ENCODE measurements at places on chromosomes 3 and 15.

GRCh38 chr15:38695249-38696108, 130.9 kb upstream of the RASGRP1 start:
- no peak for DNase-seq

GRCh38 chr3:10284496-10284895, 8.3 kb downstream of the GHRL start:
- DNase-seq: no peak

- peak; percentile 59 for DNase-seq
These were observed 9.6 kb upstream of the SST start for GRCh38 chr3:187679638-187680396.

- peak; percentile 42 for DNase-seq
These were observed 150.5 kb downstream of the CFAP20DC start for GRCh38 chr3:58899159-58899952.

GRCh38 chr15:60507596-60508424, 28.9 kb upstream of the ICE2 start:
- DNase-seq: no peak

- DNase-seq: no peak
These were observed 39.3 kb downstream of the IL1RAP start for GRCh38 chr3:190552969-190553759.

- no peak for DNase-seq
These were observed 174.0 kb downstream of the SUCNR1 start for GRCh38 chr3:152047465-152047864.

DNA sequence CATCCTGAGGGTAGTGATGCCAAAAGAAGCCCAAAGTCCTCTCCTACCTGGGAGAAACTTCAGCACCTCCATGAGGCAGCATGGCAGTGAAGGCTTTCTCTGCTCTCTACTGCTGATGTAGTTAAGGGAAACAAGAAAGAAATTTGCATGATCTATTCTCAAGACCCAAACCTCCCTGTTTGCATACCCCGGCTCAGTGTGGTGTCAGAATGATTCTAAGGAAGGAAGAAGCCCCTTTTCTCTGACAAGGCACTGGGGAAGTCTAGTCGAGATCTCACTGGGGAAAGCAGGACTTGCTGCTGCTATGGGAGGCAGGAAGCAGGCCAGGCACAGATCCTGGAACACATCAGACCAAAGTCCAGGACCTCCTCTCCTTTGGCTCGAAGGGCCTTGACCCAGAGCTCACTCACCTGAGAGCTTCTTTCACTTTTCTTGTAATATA, 89.4 kb upstream of the ICE2 start:
- no peak for DNase-seq

DNA sequence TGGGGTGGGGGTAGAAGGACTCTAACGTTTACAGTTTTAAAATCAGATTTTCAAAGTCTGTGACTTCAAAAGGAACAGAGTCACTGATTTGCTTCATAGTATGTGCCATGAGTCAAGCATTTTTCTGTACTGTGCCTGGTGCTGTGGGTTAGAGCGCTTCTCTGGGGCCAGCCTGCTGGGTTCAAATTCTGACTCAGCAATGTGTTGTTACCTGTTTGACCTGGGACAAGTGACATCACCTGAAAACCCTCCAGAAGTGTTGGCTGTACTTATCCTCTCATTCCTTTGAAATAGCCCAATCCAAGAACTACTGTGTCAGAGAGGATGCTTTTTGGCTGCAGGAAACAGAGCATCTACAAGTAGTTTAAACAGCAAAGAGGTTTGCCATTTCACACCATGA, 101.7 kb downstream of the LSM3 start:
- no peak for DNase-seq

DNA sequence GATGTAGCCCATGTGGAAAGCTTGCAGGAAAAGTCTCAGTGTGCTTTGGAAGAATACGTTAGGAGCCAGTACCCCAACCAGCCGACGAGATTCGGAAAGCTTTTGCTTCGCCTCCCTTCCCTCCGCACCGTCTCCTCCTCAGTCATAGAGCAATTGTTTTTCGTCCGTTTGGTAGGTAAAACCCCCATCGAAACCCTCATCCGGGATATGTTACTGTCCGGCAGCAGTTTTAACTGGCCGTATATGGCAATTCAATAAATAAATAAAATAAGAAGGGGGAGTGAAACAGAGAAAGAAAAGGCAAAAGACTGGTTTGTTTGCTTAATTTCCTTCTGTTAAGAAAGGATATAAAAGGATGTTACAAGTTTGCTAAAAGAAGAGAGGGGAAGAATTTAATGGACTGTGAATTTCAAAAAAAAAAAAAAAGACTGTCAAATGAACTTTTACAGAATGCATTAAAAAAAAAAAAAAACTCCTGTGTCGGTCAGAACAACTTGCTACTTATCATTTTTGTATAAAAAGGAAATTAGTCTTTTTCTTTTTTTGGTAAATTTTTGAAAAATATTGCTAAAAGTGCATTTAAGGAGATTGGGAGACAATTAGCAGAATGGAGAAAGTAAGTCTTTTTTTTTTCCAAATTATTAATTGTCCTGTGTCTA, 7.0 kb downstream of the NR2F2 start:
- no peak for DNase-seq

DNA sequence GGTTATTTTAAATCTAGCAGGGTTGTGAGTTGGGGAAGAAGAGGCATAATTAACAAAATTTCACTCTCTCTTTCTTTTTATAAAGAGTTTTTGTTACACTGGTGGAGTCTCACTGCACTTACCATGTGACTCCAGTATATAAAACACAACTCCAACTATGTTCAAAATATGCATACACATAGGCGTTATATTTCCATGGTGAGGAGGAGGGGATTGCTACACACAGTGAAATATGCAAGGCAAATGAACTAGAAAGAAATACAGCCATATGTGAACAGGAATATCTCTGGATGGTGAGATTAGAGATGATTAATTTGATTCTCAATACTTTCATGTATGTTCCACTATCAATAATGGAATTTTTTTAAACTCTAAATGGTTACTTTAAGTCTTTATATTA, 385.0 kb downstream of the MAGI1 start:
- no peak for DNase-seq

DNA sequence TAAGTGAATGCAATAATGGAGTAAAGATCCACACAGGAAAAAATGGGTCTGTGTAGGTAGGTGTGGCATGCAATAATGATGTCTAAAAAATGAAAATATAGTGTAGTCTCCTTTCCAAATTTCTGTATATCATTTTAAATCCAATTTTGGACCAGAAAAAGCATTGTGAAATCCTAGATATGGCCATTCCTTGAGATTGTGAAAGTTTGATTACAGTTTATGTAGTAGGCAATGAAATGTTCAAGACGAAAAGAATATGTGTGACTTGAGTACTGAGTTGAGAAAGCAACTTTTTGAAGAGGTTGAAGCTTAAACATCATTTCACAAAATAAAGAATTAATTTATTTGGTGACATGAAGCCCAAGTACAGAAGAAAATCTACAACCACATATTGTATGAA, 698.7 kb downstream of the EPHA3 start:
- no peak for DNase-seq

GRCh38 chr3:84922682-84923081, 36.1 kb upstream of the CADM2 start:
- no peak for DNase-seq

GRCh38 chr15:69992348-69992747, 105.4 kb downstream of the TLE3 start:
- no peak for DNase-seq

DNA sequence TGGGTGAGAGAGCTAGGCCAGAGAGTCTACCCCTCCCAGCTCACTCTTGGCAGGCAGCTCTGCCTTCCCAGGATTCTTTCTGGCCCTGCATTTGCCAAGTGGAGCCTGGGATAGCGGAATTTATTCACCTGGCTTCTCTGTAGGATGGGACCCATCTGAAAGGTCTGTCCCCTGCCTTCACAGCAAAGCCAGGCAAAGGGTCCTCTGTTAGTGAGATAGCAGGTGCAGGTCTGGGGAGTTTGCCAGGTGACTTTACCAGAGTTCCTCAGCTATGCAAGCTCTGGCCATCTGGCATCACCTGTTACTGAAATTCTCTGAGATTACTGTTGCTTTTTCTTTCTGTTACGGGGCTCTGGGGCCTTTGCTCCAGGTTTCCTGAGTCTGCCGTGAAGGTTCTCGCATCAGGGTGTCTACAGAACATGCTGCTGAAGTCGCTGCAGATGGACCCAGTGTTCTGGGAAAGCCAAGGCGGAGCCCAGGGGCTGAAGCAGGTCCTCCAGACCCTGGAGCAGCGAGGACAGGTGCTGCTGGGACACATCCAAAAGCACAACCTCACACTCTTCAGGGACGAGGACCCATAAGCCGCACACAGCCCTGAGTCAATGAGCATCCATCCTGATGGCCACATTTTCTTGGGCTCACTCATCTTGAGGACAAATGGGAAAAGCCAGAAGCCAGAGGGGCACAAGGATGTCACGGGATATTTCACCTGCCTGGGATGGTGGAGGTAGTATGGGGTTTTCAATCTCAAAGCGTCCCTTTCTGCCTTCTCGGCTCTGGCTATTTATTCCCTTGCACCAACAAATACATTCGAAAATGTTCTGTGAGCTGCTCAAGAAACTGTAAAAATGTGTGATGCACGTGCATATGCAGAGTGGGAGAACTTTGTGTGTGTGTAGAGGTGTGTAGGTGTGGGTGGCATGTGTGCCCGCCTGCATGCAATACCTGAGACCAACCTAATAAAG, 49.8 kb downstream of the POMGNT2 start:
- no peak for DNase-seq

DNA sequence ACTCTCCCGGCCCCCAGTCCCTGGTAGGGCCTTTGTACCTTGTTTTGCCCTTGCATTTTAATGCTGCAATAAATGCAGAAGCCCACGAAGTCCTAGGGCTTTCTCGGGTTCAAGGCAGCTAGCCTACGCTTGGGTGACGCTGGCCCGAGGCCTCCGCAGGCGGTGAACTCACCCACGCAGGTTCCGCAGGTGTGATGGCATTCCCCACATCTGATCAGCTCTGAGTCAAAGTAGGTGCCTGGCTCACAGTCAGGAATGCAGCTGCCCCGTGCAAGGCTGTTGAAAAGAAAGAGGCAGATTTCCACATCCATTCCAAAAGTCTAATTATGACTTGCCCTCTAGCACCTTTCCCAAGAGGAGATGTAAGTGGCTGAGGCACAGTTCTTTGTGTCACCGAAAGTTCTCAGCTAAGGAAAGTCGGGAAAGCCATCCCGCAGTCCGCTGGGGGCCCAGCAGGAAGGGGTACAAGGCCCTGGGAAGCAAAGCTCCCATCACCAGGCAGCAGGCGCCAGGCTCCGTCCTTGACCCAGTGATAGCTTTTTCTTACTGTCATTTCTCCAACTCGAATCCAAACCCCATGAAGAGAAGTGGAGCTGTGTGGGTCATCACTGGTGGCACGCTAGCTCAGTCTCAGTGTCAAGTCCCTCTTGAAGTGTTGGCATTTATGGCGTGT, 23.2 kb upstream of the SNRPA1 start:
- no peak for DNase-seq

- DNase-seq: no peak
These were observed 39.6 kb upstream of the IP6K2 start for GRCh38 chr3:48756640-48757039.

- no peak for DNase-seq
These were observed 52.0 kb downstream of the ILDR1 start for GRCh38 chr3:121970047-121970446.

DNA sequence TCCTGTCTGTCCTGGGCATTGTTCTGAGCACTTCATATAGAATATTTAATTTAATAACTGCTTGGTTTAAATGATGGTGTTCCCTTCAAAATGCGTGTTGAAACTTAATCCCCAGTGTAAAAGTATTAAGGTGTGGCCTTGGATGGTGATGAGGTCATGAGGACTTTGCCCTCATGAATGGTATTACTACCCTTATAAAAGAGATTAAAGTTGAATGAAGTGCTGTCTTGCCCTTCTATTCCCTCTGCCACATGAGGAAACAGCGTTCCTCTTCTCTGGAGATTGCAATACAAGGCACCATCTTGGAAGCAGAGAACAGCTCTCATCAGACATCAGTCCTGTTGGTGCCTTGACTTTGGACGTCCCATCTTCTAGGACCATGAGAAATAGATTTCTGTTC, 374.4 kb downstream of the PTPRG start:
- DNase-seq: no peak

DNA sequence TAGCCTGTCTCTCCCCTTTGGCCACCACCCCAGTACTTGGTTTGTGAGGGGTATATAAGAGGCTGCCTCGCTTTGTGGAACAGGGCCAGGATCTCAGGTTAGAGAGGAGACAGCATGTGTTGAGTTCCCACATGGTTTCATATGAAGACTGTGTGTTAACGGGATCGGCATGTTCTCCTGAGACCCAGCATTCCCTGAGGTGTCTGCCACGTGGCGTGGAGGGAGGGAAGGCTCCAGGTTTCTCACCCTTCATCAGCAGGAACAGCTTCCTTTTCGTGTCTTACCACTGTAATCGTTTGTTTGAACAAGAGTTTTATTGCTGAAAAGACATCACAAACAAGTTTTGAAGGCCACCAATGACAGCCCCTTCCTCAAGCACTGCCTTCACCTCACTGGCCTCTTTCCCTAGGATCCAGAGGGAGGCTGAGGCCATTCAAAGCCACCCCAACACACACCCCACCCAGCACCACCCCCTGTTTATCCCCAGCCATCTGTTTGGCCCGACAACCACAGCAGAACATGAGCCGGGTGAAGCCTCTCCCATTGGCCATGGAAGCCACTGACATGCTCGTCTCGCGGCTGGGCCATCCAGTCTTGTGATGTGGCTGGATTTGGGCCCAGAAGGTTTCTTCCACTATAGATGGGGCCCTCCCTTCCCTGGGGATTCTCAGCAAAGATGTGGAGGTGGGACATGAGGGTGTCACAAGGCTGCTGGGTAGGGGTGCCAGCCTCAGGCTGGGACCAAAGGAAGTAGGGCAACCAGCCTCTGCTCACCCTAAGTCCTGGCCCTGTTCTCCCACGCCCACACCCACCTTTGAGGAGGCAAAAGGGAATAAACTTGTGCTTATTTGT, 10.0 kb downstream of the BHLHE40 start:
- DNase-seq: no peak

GRCh38 chr3:98917608-98918007, 16.1 kb upstream of the DCBLD2 start:
- no peak for DNase-seq

DNA sequence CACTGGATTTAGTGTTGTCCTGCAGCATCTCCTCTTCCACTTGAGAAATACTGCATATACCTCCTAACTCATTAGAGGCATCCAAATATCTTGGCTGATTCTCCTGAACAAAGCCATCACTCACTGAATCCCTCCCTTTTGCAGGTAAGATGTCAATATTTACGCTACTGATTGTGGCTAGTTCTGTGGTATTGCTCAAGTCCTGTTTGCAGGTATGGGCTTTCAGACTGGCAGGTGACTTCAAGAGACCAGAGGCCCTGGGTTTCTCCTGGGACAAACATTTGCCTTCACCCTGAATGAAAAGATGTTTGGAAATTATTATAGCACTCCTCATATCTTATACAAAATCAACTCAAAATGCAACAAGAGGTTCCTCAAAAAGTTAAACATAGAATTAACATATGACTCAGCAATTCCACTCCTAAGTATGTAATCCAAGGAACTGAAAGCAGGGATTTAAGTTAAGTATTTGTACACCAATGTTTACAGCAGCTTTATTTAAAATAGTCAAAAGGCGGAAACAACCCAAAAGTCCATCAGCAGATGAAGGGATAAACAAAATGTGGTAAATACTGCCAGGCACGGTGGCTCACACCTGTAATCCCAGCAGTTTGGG, 18.6 kb downstream of the NEK4 start:
- DNase-seq: no peak

GRCh38 chr3:2554656-2555055, 456.0 kb downstream of the CNTN4 start:
- DNase-seq: no peak

Measured in stimulated activated CD8-positive, alpha-beta memory T cell treated with anti-CD3 and anti-CD28 coated beads, Interleukin-2, amount 100 ng/mL, for 48 hours (primary cell).